ENCODE measurements at places on chromosomes 1 and 21. TPM values are rescaled to one million over a fixed set of nuclear protein-coding genes. Genes with fewer than 3 reads are reported as not detected.

The OR2AK2 gene
- not detected for total RNA-seq

The CFAP74 gene
- total RNA-seq, result not detected

The CHI3L2 gene
- not detected for total RNA-seq

The GPA33 gene
- total RNA-seq, result not detected

The CFAP410 gene
- total RNA-seq, result 5.5 TPM

The PRKAA2 gene
- total RNA-seq, result 2.5 TPM

The ICOSLG gene
- total RNA-seq, result 14.0 TPM

The RHBDL2 gene
- total RNA-seq, result 0.63 TPM

The ISG15 gene
- 256 TPM for total RNA-seq

The GPR61 gene
- total RNA-seq, result under 0.01 TPM

The OR2M3 gene
- total RNA-seq, result not detected

The CFHR3 gene
- total RNA-seq, result not detected

The AIM2 gene
- total RNA-seq, result not detected

The TCHHL1 gene
- total RNA-seq, result not detected

The ESRRG gene
- total RNA-seq, result not detected

The POMGNT1 gene
- total RNA-seq, result 22.0 TPM
